Non-pigmented ciliary epithelial cell (primary cell): ENCODE measurements at places on chromosomes 1 and 21.

DNA sequence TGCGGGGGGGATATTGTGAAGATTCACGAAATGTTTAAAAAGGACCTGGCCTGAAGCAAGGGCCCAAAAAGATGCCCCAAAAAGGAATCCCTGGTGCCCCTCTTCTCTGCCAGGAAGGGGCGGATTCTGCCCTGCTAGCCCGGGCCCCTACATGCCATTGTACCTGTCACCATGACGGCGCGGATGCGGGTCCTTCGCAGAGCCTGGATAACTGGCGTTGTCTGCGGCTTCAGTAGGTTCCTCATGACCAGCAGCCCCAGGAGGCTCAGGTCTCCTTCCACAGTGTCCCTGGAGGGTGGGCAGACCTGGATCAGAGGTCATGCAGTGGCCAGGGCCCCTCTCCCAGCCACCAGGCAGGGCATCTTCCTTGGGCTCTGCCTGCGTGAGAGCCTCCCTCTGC, 11.2 kb upstream of the MFAP2 start:
- no peak for DNase-seq

DNA sequence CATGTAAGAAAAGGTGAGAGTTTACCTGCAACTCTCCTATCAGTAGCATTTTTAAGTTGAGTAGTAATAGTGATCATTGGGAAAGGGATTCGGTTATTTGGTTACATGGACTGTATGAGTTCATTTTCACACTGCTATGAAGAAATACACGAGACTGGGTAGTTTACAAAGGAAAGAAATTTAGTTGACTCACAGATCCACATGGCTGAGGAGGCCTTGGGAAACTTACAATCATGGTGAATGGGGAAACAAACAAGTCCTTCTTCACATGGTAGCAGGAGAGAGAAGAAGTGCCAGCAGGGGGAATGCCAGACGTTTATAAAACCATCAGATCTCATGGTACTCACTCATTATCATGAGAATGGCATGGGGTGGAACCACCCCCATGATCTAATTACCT, 59.3 kb upstream of the FBXO28 start:
- no peak for DNase-seq

DNA sequence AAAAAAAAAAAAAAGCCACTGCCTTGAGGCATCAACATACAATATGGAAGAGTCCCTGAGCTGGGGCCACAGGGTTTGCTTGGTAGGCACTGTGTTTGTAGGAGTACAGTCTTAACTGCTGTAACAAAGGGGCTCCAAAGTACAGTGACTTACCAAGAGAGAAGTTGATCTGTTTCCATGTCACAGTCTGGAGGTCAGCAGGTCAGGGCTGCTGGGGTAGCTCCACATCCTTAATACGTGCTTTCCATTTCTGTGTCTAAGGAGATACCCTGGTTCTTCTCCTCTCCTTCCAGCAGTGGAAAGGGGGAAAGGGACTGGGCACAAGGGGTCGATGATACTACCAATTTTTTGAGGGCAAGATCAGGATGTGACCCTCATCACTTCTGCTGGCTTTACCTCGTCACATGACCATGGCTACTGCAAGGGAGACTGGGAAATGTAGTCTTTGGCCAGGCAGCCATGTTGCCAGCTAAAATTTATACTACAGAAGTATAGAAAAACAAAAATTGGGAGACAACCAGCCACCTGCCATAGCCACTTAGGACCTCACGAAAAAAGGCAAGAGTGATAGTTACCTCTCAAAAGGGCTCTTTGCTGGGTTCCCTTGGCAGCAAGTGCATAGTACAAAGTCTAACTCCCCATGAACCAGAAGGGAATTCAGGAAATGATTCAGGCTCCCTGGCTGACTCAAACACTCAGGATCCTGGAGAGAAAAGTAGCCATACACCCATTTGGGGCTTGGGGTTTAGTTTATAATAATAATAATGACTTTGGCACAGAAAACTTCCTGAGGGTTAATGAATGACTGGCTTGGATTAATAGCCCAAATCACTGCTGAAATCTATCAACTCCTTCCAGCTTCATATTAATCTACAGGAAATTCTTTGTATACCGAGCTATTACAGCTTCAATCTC, 52.7 kb upstream of the ATP5PO start:
- DNase-seq = no peak

DNA sequence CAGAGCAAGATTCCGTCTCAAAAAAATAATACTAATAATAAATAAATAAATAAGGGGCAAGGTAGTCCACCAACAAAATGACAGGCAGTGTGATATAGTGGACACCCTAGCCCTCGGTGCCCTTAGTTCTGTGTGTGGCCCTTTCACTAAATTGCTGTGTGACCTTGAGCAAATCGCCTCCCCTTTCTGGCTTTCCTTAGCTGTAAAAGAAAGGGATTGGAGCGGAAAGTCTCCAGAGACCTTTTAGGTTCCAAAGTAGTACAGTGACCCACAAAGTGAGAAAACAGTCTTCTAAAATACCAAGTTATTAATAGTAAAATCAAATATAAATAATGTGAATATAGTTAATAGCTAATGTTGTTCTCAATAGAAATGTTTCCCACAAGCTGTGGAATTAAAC, 7.6 kb downstream of the LMNA start:
- no peak for DNase-seq

GRCh38 chr1:6097824-6098223, 52.1 kb downstream of the KCNAB2 start:
- DNase-seq = no peak

- DNase-seq = no peak
These were observed 710 bp upstream of the SLC30A1 start for GRCh38 chr1:211579440-211580302.

DNA sequence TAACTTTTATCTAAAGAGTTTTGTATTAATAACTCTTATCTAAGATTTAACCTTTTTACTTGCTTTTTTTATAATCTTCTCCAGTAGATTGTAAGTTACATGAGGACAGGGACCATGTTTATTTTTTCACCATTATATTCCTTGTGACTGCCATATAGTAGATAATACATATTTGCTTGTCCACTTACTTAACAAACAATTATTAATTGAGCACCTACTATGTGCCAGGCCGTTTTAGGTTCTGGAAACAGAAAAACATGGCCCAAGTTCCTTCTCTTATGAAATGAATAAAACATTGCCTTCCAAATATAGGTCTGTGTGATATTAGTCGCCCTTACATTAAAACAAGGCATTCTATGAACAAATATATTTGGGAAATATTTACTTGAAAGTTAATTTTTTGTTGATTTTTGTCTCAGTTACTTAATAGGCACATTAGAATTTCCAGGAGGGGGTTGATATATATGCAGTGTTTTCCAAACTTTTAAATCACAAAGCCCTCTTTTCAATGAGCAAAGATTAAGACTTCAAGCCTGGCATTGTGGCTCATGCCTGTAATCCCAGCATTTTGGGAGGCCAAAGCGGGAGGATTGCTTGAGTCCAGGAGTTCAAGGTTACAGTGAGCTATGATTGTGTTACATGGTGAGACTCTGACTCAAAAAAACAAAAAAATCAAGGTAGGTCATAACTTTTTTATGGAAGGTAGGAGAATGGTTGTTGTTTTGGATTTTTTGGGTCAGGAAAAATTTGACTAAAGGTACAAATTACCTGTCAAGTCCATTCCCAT, 22.7 kb downstream of the CDKN2C start:
- no peak for DNase-seq

DNA sequence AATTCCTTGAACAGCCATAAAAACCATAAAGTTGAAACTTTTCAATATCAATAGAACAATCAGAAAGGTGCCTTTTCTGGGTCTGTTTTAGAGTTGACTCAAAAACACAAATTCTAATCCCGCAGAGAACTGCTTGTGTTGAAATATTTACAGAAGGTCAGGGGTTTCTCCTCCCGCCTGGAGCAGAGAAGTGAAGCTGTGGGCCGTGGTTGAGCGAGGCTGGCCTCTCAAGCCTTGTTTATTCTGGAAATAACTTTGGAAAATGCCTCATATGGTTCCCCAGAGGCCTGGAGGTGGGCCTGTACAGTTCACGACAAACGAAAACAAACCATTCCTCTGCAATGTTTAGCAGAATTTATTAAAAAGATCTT, 90.8 kb upstream of the ERRFI1 start:
- DNase-seq = no peak

DNA sequence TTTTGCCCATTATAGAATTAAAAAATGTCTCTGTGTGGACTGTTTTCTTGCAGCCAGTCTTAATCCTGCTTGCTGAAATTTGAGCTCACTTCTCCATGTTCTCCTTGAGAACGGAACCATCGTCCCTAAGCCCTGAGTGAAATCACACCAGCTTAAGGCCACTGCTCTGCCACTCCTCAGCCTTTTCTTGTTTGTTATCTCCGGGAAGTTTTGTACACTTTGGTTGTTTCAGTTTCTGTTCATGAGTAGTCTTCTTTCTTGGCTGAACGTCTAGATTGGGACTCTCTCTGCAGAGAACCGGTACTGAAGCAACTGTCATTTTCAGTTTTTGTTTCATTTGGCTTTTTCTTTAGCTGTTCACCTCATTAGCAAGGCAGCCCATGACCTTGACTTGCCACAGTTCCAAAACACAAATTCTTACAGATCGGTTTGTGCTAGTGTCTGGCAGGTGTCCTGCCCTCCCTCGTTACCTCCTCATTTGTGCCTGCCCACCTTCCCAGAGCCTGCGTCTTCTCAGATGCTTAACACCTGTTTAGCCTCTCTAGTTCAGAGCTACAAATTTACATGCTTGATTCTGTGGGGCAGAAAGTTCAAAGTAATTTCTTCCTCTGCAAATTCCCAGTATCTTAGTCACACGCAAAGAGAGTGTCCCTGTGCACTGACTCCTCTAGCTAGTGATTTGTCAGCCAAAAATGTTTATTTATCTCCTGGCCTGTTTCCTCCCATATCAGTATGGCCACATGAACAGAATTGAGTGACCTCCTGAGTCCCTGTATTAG, 12.4 kb downstream of the PSEN2 start:
- DNase-seq = no peak

DNA sequence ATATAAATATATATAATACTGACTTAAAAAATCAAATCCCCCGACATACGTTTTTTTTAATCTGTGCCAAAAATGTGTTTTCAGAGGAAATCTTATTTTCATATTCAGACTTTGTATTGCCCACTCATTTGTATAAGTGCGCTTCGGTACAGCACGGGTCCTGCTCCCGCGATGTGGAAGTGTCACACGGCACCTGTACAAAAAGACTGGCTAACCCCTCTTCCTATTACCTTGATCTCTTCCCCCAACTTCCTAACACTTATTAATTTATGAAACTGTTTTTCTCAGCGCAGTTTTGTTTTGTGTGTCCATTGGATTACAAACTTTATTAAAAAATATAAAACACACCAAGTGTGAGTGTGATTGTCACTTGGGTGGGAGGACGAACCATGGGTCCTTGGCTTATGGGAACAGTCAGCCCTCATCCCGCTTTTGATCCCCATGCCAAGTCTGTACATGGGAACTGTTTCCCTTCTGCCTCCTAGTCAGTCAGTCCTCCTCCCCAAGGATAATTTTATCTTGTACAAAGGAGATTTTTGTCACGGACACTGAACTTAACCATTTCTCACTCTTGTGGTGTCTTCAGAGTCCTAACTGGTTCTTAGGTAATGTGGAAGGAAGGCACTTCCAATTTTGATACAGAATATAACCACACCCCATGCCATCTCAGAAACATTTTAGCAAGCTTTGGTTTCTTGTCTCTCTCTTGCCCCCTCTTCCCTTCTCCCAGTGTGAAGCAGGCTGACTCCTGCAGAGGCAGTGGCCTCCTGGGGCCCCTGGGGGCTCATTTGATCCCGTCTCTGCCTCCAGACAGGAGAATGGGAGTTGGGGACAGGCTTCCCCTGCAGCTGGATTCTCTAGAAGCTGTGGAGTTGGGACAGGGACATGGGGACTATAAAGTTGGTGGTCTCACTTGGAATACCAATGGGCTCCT, 35.5 kb downstream of the ZBTB17 start:
- DNase-seq = no peak

GRCh38 chr1:91454136-91454535, 46.5 kb upstream of the CDC7 start:
- no peak for DNase-seq

DNA sequence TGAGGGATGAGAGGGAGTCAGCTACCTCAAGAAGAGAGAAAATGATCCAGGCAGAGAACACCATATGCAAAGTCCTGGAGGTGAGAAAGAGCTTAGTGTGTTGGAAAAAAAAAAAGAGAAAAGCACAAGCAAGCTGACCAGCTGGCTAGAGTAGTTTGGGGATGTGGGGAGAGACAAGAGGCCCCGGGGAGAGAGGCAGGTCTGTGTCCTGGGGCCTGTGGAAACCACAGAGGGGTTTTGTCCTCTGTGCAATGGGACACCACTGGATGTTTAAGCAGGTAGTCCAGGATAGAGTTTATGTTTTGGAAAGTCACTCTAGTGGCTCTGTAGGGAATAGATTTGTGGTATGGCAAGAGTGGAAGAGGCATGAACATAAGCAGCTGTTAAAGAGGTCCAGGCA, 14.4 kb upstream of the CHI3L1 start:
- DNase-seq = no peak

DNA sequence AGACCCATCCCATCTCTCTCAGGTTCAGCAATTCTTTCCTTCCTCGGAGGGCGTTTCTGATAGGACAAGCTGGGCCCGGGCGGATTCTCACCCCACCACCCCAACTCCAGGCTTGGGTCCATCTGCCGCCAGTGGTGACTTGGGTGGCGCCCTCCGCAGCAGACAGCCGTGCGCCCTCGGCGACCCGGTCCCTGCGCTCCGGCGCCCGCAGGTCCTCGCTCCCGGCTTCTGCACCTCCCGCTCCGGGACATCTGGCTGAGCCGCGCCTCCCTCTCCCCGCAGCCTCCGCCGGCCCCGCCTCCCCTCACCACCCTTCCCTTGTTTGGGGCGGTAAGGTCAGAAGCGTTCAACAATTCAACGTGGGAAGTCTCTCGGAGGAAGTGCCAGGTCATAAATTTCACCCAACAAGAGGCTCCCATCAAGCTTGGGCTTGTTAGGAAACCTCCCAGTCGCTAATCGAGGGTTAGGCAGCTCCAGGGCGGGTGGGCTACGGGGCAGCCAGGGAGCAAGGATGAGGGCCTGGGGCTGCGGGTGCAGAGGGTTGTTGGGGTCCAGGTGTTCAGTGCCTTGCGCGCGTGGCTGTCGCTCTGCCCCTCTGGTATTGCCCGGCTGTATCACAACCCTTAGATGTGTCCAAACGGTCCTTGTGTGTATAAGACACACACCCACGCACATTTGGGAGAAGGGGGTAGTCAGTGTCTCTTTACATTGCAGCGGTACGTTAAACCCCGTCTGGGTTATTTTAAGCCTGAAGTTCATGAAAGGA, 39.8 kb downstream of the OLIG1 start:
- no peak for DNase-seq

GRCh38 chr1:229582011-229582694, 23.6 kb upstream of the ABCB10 start:
- no peak for DNase-seq

DNA sequence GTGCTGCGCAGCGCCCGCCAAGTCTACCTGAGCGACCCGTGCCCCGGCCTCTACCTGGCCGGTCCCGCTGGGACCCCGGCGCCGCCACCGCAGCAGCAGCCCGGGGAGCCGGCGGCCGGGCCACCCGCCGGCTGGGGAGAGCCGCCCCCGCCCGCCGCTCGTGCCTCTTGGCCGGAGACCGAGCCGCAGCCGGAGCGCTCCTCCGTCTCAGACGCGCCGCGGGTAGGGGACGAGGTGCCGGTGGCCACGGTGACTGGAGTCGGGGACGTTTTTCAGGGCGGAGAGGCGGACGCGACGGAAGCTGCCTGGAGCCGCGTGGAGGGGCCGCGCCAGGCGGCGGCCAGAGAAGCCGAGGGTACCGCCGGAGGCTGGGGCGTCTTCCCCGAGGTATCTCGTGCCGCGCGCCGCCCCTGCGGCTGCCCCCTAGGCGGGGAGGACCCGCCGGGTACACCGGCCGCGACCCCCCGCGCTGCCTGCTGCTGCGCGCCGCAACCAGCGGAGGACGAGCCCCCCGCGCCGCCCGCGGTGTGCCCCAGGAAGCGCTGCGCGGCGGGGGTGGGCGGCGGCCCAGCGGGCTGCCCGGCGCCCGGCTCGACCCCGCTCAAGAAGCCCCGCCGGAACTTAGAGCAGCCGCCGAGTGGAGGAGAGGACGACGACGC, 646 bp downstream of the IER5 start:
- no peak for DNase-seq
